NCI-H1436 treated with DMSO at 0.1 percent for 48 hours (cell line): ENCODE measurements at places on chromosomes 6 and 20.
A peak's percentile ranks its signal among the peaks of the same experiment; 100 is the strongest.

DNA sequence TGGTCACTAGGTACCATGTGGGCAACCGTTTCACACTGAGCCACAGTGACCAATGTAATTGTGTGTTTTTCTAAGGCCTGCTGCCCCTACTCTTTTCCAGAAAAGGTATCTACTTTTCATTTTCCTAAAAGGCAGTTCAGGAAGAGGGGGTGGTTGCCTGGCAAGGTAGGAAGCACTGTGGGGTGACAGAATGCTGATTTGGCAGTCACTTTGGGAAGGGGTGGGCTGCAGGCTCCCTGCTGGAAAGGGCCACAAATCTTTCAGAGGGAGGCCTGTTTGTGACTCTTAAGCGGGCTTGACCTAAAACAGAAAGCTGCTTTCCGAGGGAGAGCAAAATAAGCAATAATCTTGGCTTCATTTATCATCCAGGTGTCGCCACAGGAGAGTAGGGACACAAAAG lies 5.2 kb upstream of the NNAT start:
- DNase-seq, result no peak

DNA sequence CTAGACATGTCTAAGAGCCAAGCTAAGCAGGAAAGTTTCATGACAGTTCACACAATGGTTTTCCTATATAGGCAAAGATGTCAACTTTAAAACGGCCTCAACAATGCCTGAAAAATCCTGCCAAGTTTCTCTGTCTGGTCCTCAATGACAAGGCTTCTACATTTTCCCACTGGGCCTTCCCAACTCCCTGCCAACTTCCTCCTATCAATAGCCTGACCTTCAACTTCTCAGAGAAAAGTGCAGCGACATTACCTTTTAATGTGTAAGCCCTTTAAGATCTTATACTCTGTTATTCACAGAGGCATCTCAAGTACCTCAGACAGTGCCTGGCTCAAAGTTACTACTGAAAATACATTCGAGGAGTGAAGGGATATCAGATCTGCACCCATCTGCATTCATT lies 56.2 kb upstream of the BTBD3 start:
- no peak for DNase-seq

DNA sequence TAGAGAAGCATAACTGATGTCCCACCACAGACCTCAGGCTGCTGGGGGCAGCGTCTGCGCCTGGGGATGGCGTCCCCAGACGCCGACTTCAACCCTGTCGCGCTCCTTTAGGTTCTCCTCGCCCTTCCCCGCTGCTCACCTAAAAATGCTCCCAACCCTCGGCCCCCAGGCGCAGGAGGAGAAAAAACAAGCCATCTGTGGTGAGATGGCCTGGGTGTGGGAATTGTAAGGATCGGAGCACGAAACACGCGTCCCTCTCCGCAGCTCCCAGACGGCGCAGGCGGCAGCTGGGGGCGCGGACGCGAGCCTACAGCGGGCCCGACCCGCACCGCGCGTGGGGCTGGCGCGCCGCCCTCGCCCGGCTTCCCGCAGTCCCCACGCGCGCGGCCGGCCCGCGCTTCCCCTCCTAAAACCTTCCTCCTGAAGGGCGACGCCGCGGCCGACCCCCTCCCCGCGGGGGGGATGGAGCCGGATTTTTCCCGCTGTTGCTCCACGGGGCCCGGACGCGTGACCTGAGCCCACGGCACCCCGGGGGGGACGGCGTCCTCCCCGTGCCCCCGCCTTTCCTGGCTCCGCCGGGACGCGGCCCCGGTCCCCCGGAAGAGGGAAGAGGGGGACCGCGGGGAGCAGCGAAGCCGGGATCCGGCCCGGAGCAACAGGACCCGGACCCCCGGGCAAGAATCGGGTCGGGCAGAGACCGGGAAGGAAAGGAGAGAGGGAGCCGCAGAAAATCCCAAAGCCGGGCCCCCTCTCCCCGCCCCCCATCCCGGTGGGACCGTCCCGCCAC lies 611 bp downstream of the EPB41L2 start:
- no peak for DNase-seq

DNA sequence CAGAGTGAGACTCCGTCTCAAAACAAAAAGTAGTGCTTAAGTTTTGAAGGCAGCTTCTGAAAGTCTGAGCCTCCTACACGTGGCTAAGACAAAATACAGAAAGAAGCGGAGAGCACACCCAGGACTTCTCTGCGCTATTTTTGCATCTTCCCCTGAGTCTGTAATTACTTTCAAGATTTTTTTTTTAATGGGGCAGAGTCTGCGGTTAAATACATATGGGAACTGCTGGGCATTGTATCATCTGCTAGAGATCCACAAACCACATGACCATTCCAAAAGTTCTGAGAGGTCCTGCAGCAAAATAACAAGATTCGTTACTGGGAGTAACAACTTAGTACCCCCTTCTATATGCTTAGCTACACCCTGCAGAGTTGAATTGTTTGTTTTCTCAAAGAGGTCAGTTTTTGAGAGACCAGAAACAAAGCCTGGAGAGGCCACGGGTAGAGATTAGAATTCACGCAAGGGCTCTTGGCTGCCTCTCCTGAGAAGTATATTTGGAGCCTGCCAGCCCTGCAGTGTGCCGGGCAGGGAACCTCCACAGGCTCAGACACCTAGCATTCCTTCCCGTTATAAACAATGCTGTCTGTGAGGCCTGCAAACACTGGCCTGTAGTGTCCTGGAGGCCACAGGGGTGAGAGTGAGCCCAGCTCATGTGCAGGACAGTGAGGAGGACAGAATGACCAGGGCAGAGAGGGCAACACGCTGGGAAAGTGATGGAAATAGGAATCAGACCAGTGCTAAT lies 48.2 kb upstream of the FAM50B start:
- no peak for DNase-seq

DNA sequence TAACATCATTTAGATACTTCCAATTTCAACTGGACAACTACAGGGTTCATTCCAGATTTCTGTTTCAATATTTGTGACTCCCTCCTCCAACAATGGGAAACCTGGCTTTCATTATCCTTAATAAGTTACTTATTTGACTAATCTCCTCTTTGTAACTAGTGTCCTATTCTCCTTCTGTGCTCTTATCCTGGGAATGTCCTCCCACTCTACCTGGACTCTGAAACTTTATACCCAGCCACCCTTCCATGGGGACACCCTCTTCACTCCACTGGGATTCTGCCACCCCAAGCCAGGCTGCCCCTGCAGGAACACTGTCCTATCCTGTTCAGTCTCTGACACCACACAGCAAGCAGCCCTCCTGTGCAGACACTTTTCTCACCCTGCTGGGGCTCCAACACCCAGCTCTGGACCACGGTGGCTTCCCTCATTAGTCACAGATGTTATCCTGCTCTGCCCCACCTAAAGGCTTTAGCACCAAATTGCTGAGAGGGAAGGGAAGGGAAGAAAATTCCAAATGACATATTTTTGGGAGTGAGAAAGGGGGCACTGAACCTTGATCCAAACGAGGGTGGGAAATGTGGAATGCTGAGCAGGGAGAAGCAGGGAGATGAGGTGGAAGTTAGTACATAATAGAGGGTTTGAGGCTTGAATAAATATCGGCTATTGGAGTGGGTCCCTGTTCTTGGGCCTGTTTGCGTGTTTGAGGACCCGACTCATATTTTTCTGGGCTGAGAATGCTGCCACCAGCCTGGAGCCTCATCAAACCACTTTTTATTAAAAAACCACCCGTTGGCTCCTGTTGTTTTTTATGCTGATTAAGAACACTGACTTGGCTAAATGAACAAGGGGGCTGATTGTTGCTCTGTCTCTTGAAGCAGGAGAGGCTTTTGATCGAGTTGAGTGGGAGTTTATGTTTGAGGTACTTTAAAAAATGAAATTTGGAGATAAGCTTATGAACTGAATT lies 54.0 kb upstream of the AKIRIN2 start:
- DNase-seq, result no peak

DNA sequence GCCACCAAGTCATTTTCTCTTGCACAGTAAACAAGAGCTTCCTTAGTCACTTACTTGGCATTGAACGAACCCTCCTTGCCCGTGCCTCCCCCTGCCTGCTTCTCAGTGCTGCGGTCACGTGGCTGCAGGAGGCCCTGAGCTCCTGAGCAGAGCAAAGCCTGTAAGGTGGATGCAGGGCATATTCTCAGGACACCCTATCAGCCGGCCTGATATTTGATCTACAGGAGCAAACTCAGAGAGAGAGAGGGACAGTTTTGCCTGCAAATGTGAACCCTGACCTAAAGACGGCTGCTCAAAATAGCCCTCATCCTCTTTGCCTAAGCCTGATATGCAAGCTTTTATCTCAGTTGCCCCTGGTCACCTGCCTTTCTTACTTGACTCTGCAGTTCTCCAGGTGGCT lies 93.0 kb upstream of the POPDC3 start:
- no peak for DNase-seq

- DNase-seq, result no peak
Measured at GRCh38 chr20:16145919-16146318, 427.3 kb downstream of the KIF16B start.

DNA sequence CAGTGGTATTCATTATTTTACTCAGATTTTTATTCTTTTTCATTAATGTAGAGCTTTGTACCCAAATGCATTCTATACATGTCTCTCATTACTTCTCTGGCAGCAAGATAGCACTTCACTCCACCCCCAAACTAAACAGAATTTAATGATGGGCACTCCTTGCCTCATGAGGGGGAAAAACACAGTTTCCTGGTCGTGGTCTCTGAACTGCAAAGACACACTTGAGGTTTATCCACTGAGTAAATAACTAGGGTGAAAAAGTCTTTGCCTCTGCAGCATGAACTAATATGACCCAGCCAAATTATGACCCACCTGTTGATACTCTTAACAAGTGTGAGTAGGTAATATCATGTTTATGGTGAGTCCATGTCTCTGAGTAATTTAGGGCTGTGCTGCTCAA lies 785.2 kb upstream of the FLRT3 start:
- DNase-seq, result no peak

DNA sequence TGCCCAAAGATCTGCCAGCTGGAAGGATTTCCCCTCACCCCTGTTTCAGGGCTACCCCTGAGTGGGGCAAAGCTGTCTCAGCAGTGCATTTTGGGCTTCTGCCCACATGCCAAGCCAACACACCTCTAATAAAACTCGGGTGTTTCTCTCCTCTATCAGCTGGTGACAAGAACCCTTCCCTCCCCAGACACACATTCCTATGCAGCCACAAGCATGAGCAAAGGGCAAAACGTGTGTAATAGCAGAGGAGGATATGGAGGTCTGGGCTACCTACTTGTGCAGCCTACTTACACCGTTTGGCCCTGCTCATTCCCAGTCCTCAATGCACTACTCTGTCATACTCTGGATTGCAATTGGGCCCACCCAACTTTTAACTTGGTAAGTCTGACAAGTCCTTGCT lies 101.3 kb downstream of the IYD start:
- DNase-seq, result no peak

DNA sequence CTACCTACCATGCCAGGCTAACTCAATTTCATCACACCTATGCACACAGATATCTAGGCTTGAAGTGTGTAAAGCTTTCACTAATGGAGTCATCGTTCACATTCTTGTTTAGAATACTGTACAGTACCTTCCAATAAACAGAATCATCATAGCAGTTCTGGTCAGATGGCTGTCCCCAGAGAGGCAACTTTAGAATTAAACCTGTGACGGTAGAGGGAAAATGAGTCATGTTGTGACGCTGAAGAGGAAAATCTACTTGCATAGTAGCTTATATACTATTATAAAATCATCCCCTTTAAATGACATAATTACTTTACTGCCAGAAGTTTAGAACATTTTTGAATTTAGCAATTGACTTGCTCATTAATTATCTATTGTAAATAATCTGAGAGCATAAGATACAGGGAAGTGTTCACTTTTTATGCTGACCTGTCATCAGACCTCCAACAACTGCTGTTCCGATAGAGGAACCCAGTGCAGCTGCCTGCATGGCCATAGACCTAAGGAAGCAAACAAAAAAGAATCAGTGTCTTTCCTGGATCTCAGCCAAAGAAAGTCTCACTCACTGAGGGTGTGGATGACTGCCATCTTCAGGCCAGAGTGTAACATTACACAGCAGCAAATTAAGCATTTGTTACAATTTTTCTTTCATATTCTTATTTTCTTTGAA lies 29.8 kb downstream of the RHAG start:
- DNase-seq, result peak; percentile 57

DNA sequence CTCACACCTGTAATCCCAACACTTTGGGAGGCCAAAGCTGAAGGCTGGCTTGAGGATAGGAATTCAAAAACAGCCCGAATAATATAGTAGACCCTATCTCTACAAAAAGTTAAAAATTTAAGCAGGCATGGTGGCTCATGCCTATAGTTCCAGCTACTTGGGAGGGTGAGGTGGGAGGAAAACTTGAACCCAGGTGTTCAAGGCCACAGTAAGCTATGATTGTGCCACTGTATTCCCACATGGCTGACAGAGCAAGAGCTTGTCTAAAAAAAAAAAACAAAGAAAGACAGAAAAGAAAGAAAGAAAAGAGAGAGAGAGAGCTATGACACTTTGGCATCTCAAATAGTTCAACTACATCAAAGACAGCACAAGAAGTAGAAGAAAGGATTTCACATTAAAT lies 33.2 kb downstream of the DCDC2 start:
- no peak for DNase-seq

GRCh38 chr6:127481628-127482027 lies 22.4 kb upstream of the KIAA0408 start:
- DNase-seq, result no peak

GRCh38 chr6:134291156-134291555 lies 26.8 kb downstream of the SGK1 start:
- DNase-seq, result no peak

GRCh38 chr6:68326762-68327161 lies 308.3 kb upstream of the ADGRB3 start:
- DNase-seq, result no peak

DNA sequence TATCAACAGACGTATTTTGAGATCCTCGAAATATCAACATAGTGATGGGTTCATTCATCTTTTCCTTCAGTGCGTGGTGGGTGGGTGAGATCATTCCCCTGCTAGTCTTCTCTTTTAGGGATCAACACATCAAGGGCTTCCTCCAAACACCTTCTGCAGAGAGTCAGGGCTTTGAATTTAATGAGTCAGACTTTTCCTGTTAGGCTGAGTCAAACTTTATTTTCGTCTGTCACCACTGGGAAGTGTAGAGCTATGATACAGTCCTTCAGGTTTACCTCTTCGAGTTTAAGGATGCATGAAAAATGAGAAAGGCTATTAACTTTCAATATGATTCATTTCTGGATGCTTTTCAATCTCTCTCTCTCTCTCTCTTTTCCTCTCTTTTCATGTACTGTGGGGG lies 189.1 kb downstream of the BMP2 start:
- no peak for DNase-seq

DNA sequence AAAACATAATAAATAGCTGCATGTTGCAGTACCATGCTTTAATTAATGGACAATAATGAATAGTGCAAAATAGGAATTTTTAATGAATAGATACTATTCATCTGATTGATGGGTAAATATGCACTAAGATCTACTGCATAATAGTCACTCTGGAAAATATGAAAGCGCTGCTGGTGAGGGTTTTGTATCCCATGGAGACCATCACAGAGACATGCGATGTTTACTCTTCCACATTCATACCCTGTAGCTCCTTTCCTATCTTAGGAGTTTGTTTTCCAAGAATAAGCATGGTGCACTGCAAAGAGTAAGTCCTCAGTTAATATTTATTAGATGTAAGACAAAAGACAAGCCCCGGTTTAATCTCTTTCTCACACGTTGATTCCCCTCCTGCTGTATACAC lies 81.4 kb downstream of the NRSN1 start:
- no peak for DNase-seq
